Activated naive CD8-positive, alpha-beta T cell treated with anti-CD3 and anti-CD28 coated beads, Interleukin-2, amount 10 ng/mL, durations not matched to agents 7 days and 5 days (primary cell): ENCODE measurements at places on chromosomes 7 and 10. TPM values are rescaled to one million over a fixed set of nuclear protein-coding genes. Genes with fewer than 3 reads are reported as not detected.

GRCh38 chr7:16638282-16639280, 7.0 kb downstream of the ANKMY2 start:
- no peak overlapping the region for H3K4me3 ChIP-seq
- peaks cover 18% of the 10 kb centered on the region for H3K36me3 ChIP-seq
- H3K27ac ChIP-seq: no peak overlapping the region
- DNase-seq: no peak
- no peaks in the 10 kb centered on the region for H3K27me3 ChIP-seq

DNA sequence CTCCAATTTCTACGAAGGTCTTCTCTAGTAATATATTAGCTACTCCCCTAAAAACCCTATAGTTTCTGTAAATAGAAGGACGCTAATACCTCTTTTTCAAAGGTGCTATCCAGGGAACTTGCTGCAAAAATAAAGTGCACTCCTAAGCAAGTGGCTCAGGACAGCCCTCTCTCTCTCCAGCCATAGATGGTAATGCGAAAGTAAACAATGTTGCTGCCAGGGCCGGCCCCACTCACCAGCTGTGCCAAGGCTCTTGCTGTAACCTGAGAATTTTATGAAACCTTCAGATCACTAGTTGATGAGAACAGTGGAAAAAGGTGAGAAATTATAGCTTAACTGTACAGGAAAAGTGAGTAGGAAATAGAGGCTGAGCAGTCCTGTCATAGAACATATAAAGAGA, 10.9 kb upstream of the TAS2R39 start:
- peaks cover 1% of the 10 kb centered on the region for H3K4me1 ChIP-seq
- no peak for DNase-seq
- no peaks in the 10 kb centered on the region for H3K36me3 ChIP-seq
- H3K27ac ChIP-seq: no peak overlapping the region

DNA sequence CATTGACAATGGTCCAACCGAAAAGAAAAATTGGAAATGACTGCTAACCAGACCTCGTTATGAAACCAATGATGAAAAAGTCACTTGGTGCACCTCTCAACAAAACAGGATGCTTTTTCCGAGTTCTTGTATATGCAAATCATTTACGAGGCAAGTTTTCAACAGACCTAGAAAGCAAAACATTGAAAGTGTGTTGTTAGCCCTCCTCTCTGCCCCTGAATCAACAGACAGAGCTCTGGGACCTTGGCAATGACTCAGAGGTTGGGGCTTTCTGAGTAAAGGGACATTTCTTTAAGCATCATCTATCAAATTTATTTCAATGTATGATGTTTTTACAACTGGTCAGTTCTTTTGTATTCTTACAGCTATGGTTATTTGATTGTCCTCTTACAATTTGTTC, 16.3 kb upstream of the DKK1 start:
- DNase-seq: no peak
- no peaks in the 10 kb centered on the region for H3K27me3 ChIP-seq
- no peaks in the 10 kb centered on the region for H3K4me1 ChIP-seq
- no peak overlapping the region for H3K27ac ChIP-seq
- no peaks in the 10 kb centered on the region for H3K36me3 ChIP-seq

- no peaks in the 10 kb centered on the region for H3K4me1 ChIP-seq
- H3K27me3 ChIP-seq: no peaks in the 10 kb centered on the region
- no peak overlapping the region for H3K27ac ChIP-seq
- no peak for DNase-seq
- no peak overlapping the region for H3K4me3 ChIP-seq
Observed at GRCh38 chr10:113356794-113357680, 195.8 kb upstream of the HABP2 start.

Gene MLXIPL
- total RNA-seq: not detected
